Body of pancreas (tissue), 4 donors: ENCODE measurements at places on chromosomes 3 and 15. TPM values are rescaled to one million over a fixed set of nuclear protein-coding genes. Genes with fewer than 3 reads are reported as not detected.

PRKCD gene
- 16.9 TPM for total RNA-seq

TLR9 gene
- total RNA-seq = 0.26 TPM

DAPK2 gene
- 5.9 TPM for total RNA-seq

PCOLCE2 gene
- total RNA-seq = 1.6 TPM

SLC2A2 gene
- 8.2 TPM for total RNA-seq

- H3K4me1 ChIP-seq = peaks cover under 1% of the 10 kb centered on the region
- H3K27me3 ChIP-seq = no peaks in the 10 kb centered on the region
- no peak overlapping the region for H3K4me3 ChIP-seq
- H3K27ac ChIP-seq = no peak overlapping the region
These were observed 81.7 kb downstream of the TAMM41 start for GRCh38 chr3:11764931-11765363.

DNA sequence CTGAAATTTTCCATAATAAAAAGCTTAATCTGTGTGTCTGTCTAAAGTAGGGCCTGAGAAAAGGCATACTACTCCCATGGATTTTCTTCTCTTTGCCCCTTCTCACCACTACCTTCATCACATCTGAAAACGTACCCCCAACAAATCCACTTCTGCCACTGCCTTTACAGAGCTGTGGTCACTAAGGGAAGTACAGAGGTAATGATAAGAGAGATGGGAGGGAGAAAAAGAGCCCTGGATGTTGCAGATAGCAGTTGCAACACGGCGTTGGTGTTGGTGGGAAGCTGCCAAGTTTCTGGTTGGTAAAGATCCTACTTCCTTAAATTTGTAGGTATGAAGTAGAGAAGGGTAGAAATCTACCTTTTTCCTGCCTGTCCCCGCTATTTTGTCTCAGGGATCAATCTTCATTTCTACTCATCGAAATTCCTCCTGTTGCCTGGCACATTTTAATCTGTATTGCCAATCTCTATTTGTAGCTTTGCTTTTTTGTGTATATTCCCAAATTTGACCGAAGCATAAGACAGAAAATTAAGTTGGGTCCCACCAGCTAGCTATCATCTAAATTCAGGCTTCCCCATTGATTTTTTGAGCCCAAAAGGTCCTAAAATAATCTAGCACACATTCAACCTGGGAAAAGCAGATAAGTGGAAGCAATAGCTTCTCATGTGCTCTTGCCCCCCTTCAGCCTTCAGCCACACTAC is 102.9 kb downstream of the TFDP2 start:
- H3K4me1 ChIP-seq = no peaks in the 10 kb centered on the region
- no peaks in the 10 kb centered on the region for H3K36me3 ChIP-seq
- no peak for DNase-seq
- no peaks in the 10 kb centered on the region for H3K27me3 ChIP-seq

GRCh38 chr15:97401195-97401594 is 559.3 kb upstream of the ARRDC4 start:
- no peak overlapping the region for H3K27ac ChIP-seq
- H3K27me3 ChIP-seq = no peaks in the 10 kb centered on the region
- DNase-seq = no peak
- no peaks in the 10 kb centered on the region for H3K4me1 ChIP-seq

GRCh38 chr3:25782938-25783660 is at the start of gene NGLY1:
NGLY1 (minus strand) TSS chr3:25783443; CDS start chr3:25783390, 53 bp downstream.
- no peaks in the 10 kb centered on the region for H3K27me3 ChIP-seq
- H3K27ac ChIP-seq = peak within 1 kb of the TSS; percentile 81
- peaks cover 44% of the 10 kb centered on the region for H3K4me1 ChIP-seq
- H3K4me3 ChIP-seq = peak within 1 kb of the TSS; percentile 88

- peak; percentile 96 for DNase-seq
- H3K4me1 ChIP-seq = peaks cover 34% of the 10 kb centered on the region
- no peak overlapping the region for H3K4me3 ChIP-seq
- H3K36me3 ChIP-seq = no peaks in the 10 kb centered on the region
- no peaks in the 10 kb centered on the region for H3K27me3 ChIP-seq
These were observed 699 bp upstream of the MESP1 start for GRCh38 chr15:89751748-89752147.

- H3K4me1 ChIP-seq = peaks cover 17% of the 10 kb centered on the region
- H3K36me3 ChIP-seq = no peaks in the 10 kb centered on the region
- no peaks in the 10 kb centered on the region for H3K27me3 ChIP-seq
- H3K27ac ChIP-seq = no peak overlapping the region
- no peak for DNase-seq
- no peak overlapping the region for H3K4me3 ChIP-seq
These were observed 144.1 kb downstream of the FILIP1L start for GRCh38 chr3:99970198-99970597.

DNA sequence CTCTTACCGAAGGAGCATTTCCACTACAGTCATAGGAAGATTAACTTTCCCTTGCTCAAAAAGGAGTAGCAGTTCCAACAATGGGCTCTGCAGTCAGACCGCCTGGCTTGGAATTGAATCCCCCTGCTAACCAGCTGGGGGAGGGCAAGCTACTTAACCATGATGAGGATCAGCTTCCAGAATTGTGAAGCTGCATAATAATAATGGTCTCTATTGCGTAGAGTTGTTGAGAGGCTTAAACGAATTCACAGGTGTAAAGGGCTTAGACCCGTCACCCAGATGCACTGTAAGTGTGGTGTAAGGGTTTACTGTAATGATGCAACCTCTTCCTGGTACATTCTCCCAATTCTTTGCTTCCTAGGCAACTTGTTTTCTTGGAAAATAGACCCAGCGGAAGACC is 185.2 kb upstream of the RGMA start:
- no peaks in the 10 kb centered on the region for H3K36me3 ChIP-seq
- DNase-seq = no peak
- no peak overlapping the region for H3K27ac ChIP-seq

DNA sequence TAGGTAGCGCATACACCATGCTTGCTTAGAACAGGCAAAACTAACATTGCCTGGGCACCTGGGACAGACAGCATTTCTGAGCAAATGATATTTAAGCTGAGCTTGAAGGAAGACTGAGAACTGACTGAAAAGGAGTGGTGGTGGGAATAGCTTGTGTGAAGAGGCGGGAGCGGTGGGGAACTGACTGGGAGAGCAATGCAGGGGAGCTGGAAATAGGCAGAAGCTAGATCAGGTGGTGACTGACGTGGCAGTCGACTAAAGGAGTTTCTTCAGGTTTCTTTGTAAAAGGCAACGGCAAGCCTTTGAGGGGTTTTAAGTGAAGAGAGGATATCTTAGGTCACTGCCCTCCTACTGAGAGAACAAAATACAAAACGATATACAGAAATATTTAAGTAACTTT is 61.8 kb downstream of the NEO1 start:
- DNase-seq = no peak
- H3K4me3 ChIP-seq = no peak overlapping the region
- no peaks in the 10 kb centered on the region for H3K27me3 ChIP-seq
- peaks cover 12% of the 10 kb centered on the region for H3K4me1 ChIP-seq
- no peak overlapping the region for H3K27ac ChIP-seq

DNA sequence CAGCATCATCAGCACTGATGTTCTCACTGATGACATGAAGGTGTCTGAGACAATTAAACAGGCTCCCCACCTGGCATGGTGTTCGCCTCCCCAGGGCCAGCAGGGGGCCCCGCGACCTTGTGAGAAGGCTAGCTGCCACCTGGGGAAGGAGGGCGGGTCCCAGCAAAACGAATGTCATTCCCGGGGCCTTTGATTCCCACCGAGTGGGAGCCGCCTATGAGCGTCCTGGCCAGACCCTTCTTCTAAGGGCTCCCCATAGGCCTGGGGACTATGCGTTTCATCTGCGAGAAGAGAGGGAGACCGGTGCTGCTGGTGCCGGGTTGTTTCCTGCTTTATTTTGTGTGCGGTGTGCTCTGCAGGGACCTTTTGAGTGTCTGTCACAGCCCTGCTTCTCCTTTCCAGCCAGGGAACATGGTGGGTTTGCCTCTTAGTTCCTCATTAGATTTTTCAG is 20.5 kb upstream of the MINDY4B start:
- H3K4me3 ChIP-seq = no peak overlapping the region
- no peak overlapping the region for H3K27ac ChIP-seq
- peak; percentile 47 for DNase-seq
- H3K27me3 ChIP-seq = no peaks in the 10 kb centered on the region
- peaks cover 3% of the 10 kb centered on the region for H3K4me1 ChIP-seq

DNA sequence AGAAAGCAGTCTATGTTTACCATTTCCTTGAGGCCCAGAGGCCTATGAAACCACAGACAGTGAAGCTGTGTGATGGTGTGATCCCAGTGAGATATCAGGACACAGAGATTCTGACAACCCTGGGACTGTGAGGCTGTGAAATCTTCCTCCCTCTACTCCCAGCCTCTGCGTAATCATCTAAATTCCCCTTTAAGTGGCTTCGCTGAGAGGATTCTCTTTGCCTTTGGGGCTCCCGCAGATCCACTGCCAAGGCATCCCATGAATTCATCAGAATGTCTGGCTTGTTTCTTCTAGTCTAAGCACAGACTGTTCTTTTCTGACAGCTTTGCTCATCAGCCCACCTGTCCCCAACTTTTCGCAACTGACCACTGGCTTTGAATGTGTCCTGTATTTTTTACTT is 901.2 kb upstream of the NR2F2 start:
- H3K4me3 ChIP-seq = no peak overlapping the region
- H3K27me3 ChIP-seq = no peaks in the 10 kb centered on the region
- H3K27ac ChIP-seq = no peak overlapping the region
- H3K36me3 ChIP-seq = no peaks in the 10 kb centered on the region

GRCh38 chr3:53588122-53588521 is 93.7 kb downstream of the CACNA1D start:
- H3K4me3 ChIP-seq = no peak overlapping the region
- no peaks in the 10 kb centered on the region for H3K27me3 ChIP-seq
- no peaks in the 10 kb centered on the region for H3K36me3 ChIP-seq

GRCh38 chr3:48619541-48620524 is 1.7 kb downstream of the TMEM89 start:
- DNase-seq = peak; percentile 42
- peak overlapping the region; percentile 63 for H3K27ac ChIP-seq
- peaks cover 21% of the 10 kb centered on the region for H3K4me1 ChIP-seq
- H3K4me3 ChIP-seq = no peak overlapping the region
- no peaks in the 10 kb centered on the region for H3K36me3 ChIP-seq
- H3K27me3 ChIP-seq = no peaks in the 10 kb centered on the region

- DNase-seq = peak; percentile 49
- peak overlapping the region; percentile 48 for H3K27ac ChIP-seq
- H3K4me3 ChIP-seq = no peak overlapping the region
- no peaks in the 10 kb centered on the region for H3K27me3 ChIP-seq
- peaks cover 43% of the 10 kb centered on the region for H3K4me1 ChIP-seq
These were observed 15.0 kb downstream of the MBNL1 start for GRCh38 chr3:152283492-152284381.

DNA sequence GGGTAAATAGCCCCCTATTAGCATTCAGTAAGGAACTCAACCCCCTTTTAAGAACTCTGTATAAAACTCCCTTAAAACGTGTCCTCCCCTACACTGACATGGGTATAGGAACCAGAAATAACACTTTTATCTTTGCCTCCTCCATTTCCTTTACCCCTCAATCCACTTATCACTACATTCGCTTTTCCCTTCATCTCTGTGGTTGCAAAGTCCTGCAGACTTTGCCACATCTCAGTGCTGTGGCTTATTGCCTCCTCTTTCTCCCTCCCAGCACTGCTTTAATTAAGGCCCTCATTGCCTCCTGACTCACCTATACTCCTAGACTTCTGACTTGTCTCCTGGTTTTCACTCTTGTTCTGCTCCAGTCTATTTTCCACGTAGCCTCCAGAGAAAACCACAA is 94.3 kb upstream of the GADL1 start:
- H3K4me3 ChIP-seq = no peak overlapping the region
- H3K4me1 ChIP-seq = peaks cover 13% of the 10 kb centered on the region
- no peak for DNase-seq
- no peaks in the 10 kb centered on the region for H3K27me3 ChIP-seq
- H3K27ac ChIP-seq = no peak overlapping the region

DNA sequence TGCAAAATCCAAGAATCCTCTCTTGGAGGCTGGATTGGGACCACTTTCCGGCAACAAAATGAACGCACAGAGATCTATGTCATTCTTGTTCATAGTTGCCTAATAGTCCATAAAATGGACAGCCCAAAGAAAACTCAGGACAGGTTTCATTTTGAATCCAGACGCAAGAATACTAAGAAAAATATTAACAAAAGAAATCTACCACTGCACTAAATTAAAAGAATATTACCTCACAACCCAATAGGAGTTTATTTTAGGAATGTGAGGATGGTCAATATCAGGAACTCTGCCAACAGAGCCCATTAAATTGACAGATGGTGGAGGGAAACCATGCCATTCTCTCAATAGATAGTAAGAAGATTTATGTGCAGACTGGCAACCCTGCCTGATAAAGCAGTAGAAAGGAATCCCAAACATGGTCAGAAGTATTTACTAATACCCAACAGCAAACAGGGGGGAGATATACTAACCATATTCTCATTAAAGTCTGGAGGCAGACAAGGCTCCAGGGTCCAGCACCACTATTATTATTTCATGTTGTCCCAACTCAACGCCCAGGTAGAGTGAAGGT is 127.6 kb downstream of the SMAD6 start:
- H3K4me1 ChIP-seq = no peaks in the 10 kb centered on the region
- H3K4me3 ChIP-seq = no peak overlapping the region
- H3K36me3 ChIP-seq = no peaks in the 10 kb centered on the region

GRCh38 chr3:177484206-177484605 is 286.9 kb upstream of the TBL1XR1 start:
- H3K4me3 ChIP-seq = no peak overlapping the region
- DNase-seq = no peak
- peaks cover 4% of the 10 kb centered on the region for H3K27me3 ChIP-seq
- H3K36me3 ChIP-seq = no peaks in the 10 kb centered on the region
- H3K4me1 ChIP-seq = peaks cover 1% of the 10 kb centered on the region

DNA sequence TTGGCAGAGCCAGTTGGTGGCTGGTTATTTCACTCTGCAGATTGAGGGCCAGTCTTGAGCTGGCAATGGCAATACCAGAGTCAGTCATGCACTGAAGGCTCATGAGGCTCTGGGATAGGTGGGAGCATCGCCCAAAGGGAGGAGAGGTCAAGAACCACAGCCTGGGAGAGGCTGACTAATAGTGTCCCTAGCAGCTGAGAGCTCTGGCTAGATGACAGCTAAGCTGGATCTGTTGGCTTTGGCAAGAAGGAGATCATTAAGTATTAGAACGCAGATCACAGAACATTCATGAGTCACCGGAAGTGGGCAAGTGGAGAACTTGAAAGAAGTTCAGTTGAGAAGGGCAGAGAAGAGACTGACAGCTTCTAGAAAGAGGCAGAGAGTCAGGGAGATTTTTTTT is 521.1 kb downstream of the NR2F2 start:
- no peak overlapping the region for H3K27ac ChIP-seq
- no peaks in the 10 kb centered on the region for H3K27me3 ChIP-seq
- no peaks in the 10 kb centered on the region for H3K36me3 ChIP-seq
- DNase-seq = peak; percentile 2

DNA sequence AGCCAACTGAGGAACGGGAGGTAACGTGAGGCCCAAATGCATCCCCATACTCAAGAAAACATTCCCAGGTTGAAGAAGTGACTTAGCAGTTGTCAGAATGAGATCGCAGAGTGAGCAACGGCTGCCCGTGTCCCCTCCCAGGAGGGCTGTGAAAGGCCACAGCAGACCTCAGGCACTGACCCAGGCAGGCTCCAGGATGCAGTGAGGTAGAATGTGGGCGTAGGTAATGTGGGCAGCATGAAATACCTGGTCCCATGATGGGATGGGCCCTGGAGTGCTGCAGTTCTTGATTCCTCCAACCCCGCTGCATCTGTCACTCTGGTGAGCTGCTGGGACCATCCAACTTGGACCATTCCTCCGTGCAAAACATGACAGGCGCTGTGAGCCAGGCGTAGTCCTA is 74.8 kb downstream of the NSMCE3 start:
- no peak overlapping the region for H3K27ac ChIP-seq
- no peaks in the 10 kb centered on the region for H3K27me3 ChIP-seq
- no peak overlapping the region for H3K4me3 ChIP-seq
- DNase-seq = no peak
